NT2/D1 (cell line): ENCODE measurements at places on chromosomes 11 and 22.

GRCh38 chr11:46475051-46475925 is 83.7 kb upstream of the CHRM4 start:
- no peak for DNase-seq

GRCh38 chr22:28983190-28983589 is 78.4 kb downstream of the C22orf31 start:
- no peak for DNase-seq

GRCh38 chr11:91625495-91625894 is 599.1 kb upstream of the FAT3 start:
- no peak for DNase-seq

GRCh38 chr11:44080951-44081350 is 14.5 kb upstream of the EXT2 start:
- DNase-seq, result no peak

GRCh38 chr11:45181193-45181888 is 34.9 kb downstream of the PRDM11 start:
- DNase-seq, result no peak

DNA sequence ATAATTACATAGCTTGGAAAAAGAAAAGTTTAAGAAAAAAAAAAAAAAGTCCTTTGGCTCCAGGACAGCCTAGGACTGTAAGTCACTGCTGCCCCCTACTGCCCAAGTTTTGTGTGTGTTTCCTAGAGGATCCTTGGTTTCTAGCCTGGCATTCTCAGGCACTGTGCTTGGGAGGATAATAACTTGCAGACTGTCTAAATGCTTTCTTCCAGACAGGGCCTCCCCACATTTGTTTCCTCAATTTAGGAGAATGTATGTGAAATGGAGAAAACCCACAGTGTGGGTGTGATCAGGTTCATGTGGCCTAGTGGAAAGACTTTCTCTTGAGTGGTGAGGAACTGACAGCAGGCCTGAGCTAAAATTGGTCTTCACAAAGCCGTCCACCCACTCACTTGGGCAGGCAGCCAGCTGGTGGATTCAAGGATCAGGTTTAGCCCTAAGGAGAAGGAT is 191.0 kb downstream of the NAV2 start:
- peak; percentile 57 for DNase-seq

DNA sequence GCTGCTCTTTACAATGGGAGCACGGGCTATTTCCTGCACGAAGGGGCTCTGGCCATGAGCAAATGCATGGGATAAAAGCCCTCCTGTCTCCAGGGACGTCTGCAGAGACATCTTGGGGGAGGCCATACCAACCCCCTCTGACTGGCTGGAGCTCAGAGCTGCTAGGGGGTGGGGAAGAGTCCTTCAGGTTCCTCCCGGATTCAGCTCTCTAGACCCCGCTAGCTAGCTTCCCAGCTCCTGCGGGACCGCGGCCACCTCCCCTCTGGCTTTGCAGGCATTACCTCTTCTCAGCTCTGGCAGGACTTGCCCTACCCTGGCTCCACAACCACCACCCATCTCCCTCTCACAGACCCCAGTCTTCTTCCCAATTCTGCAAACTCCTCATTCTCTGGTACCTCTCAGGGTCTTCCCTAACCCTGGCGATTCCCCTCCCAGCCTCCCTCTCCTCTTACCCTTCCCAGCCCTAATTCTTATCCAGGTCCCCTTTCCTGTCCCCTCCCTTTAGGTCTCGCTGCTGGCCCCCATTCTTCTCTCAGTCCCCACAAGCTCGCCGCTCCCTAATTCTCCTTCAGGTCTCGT is 802 bp downstream of the SYT13 start:
- no peak for DNase-seq

DNA sequence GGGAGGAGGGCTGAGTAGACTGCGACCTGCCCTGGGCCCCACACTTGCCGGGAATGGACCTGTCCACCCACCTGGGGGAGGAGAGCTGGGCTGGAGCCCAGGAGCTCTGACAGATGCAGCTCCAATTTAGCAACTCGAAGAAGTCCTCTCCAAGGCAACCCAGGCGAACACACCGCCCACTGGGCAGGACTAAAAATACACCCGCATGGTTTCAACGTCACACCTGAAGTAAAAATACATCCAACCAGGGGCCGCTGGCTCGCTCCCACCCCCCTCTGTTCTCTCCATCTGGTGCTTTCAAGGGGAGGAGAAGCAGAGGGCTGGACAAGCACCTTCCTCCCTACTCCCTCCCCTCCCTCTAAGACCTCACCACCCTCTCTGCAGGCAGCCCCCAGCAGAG is 119.9 kb downstream of the FEZ1 start:
- no peak for DNase-seq

DNA sequence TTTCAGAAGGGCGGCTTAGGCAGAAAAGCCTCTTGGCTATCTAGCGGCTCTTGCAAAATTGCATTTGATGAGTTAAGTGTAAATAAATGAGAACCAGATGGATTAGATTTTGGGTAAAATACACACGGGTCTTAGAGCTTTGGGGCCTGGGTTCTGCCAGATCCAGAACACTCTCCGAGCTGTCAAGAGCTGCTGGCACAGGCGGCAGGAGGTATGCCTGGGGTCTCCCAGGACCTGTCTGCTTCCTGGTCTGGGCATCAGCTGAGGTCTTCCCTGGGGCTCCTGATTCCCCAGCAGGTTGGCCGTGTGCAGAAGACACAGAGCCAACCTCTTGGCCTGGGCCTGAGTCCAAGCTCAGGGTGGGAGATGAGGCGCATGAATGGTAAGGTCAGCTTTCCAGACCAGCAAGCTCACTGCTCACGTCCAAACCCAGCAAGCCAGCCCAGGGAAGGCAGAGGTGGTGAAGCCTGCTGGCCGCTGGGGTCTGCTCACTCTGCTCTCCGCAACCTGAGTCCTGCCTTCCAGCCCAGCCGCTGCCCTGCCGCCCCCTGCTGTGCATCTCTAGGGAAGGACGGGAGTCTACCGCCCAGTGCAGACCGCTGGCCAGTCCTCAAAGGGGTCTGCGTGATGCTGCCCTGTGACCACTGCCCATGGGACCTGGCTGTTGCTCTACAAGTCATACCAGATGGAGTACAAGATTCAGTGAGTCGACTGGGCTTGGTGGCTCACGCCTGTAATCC is 44.9 kb downstream of the SCUBE1 start:
- DNase-seq, result no peak

GRCh38 chr11:75334402-75334891 is 17.0 kb downstream of the ARRB1 start:
- no peak for DNase-seq

GRCh38 chr11:86918973-86919372 is 36.2 kb downstream of the FZD4 start:
- no peak for DNase-seq

GRCh38 chr22:44620841-44621257 is 81.2 kb upstream of the PRR5 start:
- no peak for DNase-seq

GRCh38 chr11:45285930-45286632 is at the start of gene SYT13:
SYT13 (minus strand) TSS chr11:45286341; CDS start chr11:45286207, 134 bp downstream.
- peak; percentile 77 for DNase-seq

DNA sequence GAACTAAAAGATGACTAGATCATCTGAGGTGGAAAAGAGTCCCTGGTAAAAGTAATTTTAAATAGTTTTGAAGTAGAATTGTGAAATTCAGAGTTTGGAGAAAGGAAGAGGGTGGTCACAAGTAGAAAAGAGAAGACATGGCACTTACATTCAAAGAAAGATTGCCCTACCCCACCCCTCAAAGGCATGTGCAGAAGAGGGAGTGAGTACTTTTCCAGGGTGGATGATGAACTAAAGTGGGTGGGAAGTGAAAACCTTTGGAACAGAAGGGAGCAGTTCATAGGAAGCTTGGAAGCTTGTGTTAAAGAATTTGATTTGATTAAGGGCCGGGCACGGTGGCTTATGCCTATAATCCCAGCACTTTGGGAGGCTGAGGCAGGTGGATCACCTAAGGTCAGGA is 23.6 kb downstream of the SREBF2 start:
- DNase-seq, result no peak

GRCh38 chr22:46303347-46303965 is 6.8 kb downstream of the GTSE1 start:
- DNase-seq, result no peak

- no peak for DNase-seq
These were observed 16.4 kb downstream of the DAGLA start for GRCh38 chr11:61696602-61697001.

DNA sequence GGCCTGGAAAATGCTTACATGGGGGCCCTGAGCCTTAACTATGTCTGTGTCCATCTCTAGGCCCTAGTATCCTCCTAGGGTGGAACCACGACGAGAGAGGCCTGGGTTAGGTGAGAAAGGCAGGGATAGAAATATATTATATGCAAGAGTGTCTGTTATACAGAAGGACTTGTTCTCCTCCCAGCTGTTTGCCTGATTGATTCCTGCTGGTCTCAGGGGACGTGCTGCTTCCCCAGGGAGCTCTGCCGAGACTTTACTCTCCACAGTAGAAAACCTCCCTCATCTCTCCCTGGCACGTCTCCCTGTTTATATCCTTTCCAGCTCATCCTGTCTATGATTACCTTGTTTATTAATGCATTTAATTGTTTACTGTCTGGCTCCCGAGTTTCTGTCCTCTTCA is 132.6 kb downstream of the MIAT start:
- DNase-seq, result no peak

GRCh38 chr22:45488764-45489370 is 13.8 kb upstream of the FBLN1 start:
- DNase-seq, result no peak

DNA sequence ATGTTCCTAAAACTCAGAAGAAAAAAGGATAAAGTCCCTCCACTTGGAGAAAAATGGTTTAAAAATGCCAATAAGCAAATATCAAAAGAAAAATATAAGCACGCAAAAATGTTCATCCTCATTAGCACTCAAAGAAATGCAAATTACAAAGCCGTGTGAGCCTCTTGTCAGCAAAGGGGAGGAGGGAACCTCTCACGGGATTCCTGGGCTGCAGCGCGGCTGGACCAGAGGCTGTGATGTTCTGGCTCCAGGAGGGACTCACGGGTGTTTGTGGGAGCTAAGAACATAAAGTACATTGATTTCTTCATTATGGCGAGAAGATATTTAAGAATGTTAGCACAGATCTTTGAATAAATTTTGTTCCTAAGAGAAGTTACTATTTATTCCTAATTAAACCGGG is 1451.2 kb downstream of the BRD1 start:
- DNase-seq, result no peak

- DNase-seq, result no peak
These were observed 102.9 kb upstream of the PAX6 start for GRCh38 chr11:31913985-31914384.

DNA sequence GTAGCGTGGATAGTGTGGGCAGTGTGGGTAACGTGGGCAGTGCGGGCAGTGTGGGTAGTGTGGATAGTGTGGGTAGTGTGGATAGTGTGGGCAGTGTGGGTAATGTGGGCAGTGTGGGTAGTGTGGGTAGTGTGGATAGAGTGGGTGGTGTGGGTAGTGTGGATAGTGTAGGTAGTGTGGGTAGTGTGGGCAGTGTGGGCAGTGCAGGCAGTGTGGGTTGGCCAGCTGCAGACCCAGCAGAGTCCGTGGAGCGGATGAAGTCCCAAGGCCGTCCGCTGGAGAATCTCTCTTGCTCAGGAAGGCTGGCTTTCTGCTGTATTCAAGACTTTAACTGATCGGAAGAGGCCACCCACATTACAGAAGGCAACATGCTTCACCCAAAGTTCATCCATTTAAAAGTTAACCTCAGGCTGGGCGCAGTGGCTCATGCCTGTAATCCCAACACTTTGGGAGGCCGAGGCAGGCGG is 26.1 kb upstream of the KRTAP5-6 start:
- no peak for DNase-seq

DNA sequence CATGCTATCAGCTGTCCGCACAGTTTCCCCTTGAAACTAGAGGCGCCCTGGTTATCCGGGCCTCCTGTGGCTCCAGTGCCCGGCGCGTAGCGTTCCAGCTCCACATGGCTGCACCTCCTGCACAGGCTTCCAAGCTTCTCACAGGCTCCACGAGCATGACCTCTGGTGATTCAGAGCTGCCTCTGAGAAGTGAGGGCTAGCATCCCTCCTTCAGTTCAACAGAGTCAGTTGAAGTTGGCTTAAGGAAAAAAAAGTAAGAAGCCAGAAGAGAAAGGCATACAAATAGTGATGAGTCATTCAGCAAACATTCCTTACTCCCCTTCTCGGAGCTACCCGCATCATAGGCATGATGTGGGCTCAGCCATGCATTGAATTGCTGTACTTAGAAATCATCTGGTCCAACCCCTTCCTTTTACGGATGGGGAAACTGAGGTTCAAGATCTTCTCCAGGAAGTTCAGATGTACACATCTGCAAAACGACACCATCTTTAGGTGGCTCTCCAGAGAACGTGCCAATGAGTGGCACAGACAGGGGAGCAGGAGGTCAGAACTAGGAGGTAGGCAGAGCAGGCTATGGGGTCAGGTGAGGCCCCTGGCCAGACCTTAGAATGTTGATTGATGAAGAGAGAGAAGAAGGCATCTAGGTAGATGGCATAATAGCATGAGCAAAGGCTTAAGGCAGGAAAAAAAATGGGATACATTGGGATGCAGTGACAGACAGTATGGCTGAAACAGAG is 216.3 kb upstream of the TBCEL start:
- peak; percentile 46 for DNase-seq

- DNase-seq, result no peak
These were observed 640.2 kb upstream of the KIRREL3 start for GRCh38 chr11:127640561-127641451.

- no peak for DNase-seq
These were observed 779.1 kb downstream of the BRD1 start for GRCh38 chr22:49048591-49048990.
